ENCODE measurements at places on chromosomes 3 and 15. TPM values are rescaled to one million over a fixed set of nuclear protein-coding genes. Genes with fewer than 3 reads are reported as not detected.

DNA sequence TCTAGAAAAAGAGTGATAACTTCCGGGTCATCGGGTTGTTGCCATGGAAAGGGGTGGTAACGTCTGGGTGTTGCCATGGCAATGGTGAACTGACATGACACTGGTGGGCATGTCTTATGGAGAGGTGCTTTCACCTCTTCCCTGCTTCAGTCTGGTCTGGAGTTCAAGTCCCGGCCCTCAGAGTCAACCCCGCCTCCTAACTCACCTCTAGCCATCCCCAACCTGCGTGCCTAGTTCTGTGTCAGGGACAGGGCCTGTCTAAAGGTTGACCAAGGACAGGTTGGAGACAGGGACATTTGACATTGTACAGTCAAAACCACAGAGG is 96.0 kb downstream of the LSM3 start:
- no peak for DNase-seq

GRCh38 chr3:28745916-28746617 is 397.4 kb upstream of the AZI2 start:
- no peak for DNase-seq

GRCh38 chr3:94593526-94594150 is 530.8 kb downstream of the NSUN3 start:
- no peak for DNase-seq

LHFPL4 gene
- not detected for total RNA-seq

DNA sequence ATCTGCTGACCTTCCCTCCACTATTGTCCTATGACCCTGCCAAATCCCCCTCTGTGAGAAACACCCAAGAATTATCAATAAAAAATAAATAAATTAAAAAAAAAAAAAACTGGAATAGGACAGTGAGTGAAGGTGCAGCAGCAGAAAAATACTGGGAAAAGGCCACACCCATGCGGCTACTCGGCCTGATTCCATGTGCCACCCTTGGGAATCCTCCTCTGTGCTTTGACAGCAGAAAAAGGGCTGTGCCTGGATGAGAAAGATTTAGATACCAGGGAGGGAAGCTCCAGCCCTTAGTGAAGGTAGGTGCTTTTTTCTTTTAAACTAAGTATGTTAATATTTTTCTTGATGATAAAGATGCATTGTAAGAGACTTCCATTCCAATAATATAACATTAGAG is 107.8 kb downstream of the CTNNB1 start:
- no peak for DNase-seq

GRCh38 chr3:144221761-144222160 is 250.1 kb downstream of the DIPK2A start:
- DNase-seq: no peak

GRCh38 chr15:77508541-77509243 is 88.0 kb downstream of the HMG20A start:
- DNase-seq: no peak

GXYLT2 gene
- total RNA-seq: not detected

GRCh38 chr3:128322030-128323022 is 144.4 kb downstream of the DNAJB8 start:
- peak; percentile 62 for DNase-seq

DNA sequence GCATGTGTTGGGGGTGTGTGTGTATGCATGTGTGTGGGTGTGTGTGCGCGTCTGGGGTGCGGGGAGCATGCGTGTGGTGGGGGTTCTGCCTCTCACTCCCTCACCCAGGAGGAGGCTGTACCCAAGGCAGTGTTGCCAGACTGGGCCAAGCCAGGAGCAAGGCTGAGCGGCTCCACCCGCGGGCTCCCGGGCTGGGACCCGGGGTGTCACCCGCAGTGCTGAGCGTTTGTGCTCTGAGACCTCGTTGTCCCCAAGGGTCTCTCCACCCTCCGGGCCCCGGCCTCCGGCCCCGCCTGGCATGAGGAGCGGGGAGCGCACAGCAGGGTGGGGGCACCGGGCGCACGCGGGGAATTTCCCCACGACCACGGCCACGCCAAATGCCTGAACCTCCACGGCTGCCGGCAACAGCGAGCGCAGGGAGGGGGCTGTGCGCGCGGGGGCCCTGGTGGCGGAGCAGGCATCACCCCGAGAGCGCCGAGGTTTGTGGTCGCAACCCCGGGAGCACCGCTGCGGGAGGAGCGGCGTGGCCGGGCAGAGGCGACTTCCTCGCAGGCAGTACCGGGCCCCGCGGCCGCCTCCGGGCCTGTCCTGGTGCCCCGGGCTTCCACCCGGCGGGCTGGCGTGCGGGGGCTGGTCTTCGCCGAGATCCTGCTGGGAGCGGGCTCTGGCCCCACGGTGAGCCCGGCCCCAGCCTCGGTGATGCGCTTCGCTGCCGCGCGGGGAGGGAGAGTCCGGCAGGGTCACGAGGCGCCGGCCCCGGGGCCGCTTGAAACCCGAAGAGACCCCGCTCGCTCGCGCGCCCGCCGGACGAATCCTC is 7.4 kb upstream of the OCA2 start:
- peak; percentile 55 for DNase-seq

DNA sequence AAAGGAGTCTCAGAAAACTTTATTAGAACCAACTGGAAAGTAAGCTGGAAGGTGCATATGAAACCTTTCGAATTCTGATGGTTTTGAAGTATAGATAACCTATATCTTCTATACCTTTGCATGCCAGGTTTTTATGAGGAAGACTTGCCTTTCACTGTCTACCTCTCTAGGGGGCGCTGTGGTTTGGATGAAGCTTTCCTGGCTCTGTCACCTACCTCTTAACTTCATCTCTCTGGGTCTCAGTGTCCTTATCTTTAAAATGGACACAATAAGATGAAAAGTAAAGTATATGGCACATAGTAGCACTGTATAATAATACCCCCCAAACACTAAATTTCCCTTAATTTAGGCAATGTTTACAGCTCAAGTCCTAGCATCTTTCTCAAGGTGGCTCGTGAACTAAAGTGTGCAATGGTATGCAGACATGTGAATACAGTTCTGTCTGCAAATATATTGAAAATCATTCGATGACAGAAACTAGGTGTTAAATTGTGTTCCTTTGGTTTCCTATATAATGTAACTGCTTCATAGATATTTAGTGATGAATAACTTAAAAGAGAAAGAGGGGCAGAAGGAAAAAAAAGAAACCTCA is 314.3 kb downstream of the CHST2 start:
- no peak for DNase-seq

GRCh38 chr15:73336756-73337155 is 32.0 kb downstream of the HCN4 start:
- DNase-seq: no peak

DNA sequence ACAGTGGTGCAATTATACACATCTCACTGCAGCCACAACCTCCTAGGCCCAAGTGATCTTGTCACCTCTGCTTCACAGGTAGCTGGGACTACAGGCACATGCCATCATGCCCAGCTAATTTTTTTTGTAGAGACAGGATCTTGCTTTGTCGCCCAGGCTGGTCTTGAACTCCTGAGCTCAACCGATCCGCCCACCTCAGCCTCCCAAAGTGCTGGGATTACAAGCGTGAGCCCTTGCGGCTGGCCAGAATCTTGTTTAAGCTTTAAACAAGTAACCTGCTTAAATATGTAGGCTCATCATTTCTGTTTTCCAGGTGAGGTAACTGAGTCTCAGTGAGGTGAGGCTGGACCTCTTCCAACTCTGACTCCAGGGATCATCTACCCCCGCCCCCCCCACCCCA is 7.7 kb upstream of the PSTPIP1 start:
- no peak for DNase-seq

Measured in CD4-positive, alpha-beta memory T cell (primary cell).